BE2C (cell line): ENCODE measurements at places on chromosomes 5 and 9.
A peak's percentile ranks its signal among the peaks of the same experiment; 100 is the strongest.

DNA sequence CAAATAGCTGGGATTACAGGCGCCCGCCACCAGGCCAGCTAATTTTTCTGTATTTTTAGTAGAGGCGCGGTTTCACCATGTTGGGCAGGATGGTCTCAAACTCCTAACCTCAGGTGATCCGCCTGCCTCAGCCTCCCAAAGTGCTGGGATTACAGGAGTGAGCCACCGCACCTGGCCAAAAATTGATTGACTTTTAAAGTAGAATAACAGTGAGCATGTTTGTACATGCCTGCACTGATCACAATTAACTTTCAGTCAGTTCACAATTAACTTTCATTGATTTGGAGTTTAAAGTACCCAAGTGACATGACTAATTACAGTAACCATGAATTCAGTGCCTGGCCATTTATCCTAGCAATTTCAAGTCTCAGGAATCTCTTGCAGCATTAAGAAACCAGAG is 61.3 kb downstream of the ANKH start:
- DNase-seq: no peak

- DNase-seq: no peak
Observed at GRCh38 chr5:13994621-13995253, 50.2 kb upstream of the DNAH5 start.

DNA sequence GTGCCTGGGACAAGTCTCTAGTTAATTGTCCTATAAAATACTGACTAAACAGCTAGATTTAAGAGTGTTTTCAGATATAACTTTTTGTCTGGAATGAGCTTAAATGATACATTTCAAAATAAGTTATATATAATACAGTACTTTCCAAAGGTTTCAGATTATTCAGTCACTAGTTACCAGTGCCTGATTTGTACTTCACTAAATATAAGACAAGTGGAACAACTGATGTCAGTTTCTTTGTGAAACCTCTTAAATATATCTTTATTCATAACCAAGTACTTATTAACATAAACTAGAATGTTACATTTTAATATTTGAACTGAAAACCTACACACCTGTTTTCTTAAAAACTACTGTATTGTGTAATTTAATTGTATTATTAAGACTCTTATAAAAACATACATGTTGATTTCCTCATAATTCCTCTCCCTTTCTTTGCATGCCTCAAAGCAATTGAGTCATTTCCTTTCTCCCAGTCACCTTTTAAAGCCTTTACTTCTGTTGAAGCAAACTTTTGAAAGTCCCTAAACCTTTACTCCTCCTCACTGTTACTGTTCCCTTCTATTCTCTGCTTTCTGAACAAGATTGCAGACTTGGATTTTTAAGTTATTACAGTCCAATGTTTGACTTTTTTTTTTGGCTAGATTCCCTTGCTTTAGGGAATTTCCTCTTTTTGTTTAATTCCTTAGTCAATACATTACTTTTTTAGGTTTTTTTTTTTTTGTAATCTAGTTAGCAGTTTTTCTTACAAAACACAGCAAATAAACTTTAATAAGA is 8.7 kb upstream of the SEMA6A start:
- DNase-seq: no peak

- DNase-seq: peak; percentile 1
Observed at GRCh38 chr5:544675-545355, 20.6 kb upstream of the SLC9A3 start.

DNA sequence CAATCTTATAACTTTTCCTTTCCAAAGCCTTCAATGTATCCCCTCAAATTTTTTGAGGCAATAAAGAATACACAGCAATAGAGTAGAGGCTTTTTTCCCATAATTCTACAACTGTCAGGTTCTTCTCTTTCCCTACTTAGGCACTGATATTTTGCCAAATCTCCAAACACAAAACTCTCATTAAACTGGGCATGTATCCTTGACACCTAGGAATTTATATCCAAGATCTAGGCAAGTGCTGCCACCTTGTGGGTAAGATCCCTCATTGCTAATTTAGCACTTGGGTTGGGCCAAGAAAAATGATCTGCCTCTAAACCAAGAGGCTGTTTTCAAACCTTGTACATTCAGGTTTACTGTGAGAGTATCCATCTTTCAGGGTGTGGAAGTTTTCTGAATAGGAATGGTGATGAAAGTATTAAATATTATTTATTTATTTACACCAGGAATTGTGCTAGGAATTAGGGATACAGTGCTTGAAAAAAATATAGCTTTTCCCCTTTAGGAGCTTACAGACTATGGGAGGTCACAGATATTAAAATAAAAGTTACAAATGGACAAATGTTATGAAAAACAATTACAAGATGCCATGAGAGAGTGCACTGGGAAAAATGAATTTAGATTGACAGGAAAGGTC is 17.6 kb downstream of the TSTD2 start:
- DNase-seq: peak; percentile 67

- peak; percentile 86 for DNase-seq
Observed at GRCh38 chr9:130682421-130683121, 11.0 kb upstream of the EXOSC2 start.
